ENCODE measurements at places on chromosomes 16 and 17.
A peak's percentile ranks its signal among the peaks of the same experiment; 100 is the strongest.

- DNase-seq: no peak
Measured at GRCh38 chr17:62111562-62112171, 46.6 kb upstream of the MED13 start.

GRCh38 chr16:3070608-3071111 lies 5.2 kb downstream of the IL32 start:
- DNase-seq: no peak

- DNase-seq: peak; percentile 27
Measured at GRCh38 chr16:20383106-20384029, 21.2 kb downstream of the PDILT start.

GRCh38 chr16:2983706-2984136 lies 3.5 kb upstream of the PKMYT1 start:
- peak; percentile 33 for DNase-seq

DNA sequence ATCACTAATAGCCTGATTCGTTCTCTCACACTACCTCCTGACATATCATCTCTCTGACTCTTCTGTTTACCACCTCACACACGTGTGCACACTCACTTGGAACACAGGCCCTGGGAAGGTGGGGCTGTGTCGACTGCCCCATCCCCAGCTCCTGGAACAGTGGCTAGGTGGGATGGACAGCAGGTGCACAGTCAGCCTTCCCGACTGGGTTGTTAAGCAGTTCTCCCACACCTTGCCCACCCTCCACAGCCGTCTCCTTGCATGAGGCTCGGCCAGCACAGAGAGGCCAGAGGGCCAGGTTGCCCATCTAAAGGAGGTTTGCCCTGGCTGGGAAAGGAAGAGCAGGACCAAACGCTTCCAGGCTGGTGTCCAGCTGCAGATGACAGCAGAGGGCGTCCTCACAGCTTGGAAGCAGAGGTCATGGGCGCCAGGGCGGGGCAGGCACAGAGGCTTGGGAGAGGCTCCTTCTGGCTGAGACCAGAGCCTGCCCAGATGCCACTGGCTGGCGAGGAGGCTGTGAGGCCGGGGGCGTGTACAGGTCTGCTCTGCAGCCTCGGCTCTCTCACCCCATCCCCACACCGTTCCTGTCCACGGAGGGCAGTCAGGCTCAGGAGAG lies 92.8 kb downstream of the AMFR start:
- no peak for DNase-seq

DNA sequence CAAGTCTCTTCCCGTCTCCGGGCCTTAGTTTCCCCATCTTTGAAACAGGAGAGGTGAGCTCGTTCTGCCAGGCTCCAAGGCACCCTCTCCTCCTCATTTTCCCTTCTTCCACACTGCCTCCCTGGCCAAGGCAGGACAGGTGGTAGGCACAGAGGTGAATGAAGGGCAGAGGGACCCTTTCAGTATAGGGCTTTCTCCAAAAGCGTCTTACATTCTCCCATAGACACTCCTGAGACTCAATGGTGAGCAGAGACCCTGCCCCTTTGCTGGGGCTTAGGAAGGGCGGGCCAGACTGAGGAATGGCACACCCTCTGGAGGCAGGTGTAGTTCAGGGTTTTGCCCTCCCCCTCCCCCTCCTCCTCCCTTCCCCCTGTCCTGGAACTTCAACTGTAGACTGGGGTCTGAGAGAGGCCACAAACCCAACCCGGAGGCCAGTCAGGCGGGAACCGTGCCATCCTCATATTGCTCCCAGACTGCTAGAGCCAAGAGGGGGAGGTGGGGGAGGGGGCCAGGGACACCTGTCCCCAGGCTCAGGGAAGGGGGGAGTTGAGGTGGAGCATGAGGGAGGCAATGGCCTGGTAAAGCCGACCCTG lies 1.9 kb downstream of the PLEKHH3 start:
- DNase-seq: no peak

DNA sequence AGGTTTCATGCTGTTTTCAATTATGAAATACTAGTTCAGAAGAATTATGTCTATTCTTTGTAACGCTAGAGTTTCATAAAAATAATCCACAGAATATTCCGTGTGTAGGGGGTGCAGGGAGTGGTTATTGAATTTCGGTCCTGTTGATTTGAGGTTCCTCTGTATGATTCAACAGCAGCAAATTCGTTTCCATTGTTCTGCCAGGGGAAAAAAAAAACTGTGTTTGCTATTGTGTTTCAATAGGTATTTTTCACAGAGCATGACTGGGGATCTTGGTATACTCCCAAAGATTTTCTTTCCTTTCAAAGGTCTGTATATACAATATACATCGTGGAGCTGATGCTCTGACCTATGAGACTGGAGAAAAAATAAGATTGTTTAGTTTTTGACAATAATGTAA lies 15.8 kb downstream of the SHISA9 start:
- DNase-seq: no peak

DNA sequence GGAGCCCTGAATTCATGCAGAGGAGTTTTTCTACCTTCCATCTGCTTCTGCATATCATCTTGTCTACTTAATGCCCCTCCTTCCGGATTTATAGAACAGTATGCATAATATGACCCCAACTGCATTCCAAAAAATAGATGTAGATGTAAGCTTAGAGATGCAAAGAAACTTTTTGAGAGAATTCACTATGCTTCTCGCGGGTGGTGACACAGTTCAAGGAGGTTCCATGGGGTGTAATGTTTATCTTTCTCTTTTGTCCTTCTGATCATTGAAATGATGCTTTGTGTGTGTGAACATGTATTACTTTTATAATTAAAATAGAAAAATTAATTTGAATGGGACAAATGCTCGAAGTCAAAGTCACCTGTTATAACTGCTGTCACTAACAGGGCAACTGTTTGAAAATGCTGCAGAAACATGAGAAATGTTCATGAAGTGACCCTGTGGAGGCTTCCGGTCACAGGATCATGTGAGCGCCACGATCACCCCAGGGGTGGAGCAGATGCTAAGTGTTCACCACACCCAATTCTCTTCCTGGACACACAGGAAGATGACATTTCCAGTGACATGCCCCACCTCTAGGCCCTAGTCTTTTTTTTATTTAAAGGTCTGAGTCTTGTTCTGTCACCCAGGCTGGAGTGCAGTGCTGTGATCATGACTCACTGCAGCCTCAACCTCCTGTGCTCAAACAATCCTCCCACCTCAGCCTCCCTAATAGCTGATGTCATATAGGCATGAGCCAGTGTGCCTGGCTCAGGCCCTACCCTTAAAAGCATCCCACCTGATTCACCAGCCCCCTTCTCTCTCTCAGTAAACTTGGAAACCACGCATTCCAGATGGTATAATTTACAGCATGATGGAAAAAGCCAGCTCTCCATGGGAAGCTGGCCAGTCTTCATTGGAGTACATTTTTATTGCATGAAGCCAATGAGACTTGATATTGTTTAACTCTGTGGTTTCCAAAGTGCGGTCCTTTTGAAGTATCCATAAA lies 21.0 kb upstream of the AGRP start:
- DNase-seq: no peak

DNA sequence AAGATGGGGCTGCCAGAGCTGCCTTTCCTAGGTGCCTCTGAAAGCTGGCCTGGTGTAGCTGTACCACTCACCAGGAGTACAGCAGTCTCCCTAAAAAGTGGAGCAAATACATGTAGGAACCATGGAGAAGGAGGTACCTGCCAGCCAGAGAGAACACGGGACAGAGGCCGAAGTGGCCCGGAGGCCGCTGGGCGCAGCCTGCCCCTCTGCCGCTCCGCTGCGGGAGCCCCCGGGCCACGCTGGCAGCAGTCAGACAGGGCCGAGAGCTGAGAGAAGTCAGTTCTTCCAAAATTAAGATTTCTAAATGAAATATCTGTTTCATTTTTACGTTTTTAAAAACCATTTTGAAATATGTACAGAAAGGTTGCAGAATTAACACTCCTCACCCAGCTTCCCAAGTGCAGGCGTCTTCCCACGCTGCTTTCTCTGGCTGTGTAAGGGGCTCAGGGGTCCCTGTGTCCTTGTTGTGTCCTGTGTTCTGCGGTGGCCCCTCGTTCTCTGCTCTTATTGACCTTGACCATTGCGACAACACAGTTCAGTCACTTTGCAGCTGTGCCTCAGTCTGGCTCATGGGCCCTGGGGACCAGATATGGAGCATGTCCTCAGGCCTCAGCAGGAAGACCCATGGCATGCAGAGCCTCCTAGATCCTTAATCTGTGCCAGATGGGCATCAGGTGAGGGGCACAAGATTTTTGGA lies 5.0 kb downstream of the MAPK8IP3 start:
- no peak for DNase-seq

DNA sequence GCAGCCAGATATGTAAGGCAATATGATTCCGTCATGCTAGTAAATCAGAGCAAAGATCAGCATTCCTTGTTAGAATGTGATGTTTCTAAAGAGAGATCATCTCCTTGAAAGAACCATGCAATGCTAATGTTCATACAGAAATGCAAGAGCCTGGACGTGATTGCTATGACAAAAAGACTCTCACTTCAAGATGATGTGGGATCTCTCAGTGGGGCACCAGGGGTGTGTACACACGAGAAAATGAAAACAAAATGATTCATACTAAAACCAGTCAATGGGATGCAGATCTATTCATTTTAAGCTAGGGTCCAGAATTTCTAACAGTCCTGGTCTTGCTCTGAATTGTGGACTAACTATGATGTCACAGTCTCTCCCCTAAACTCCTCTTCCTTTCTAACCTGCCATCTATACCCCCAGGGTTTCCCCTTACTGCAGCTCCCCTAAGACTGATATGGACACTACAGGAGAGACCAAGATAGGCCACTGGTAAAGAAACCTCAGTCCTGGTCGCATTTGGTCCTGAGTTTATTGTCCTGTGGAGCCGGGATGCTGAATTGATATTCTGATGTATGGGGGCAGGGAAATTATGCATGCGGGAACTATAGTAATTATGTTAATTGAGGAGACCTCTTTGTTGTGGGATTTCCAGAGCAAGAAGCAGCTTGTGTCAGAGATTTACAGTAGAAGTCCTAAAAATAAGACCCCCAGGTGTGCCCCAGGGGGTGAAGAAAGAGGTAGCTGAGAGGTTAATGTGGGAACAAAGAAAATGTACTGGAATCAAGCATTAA lies 179.0 kb downstream of the PMP22 start:
- DNase-seq: no peak

- DNase-seq: no peak
Measured at GRCh38 chr16:85335584-85336491, 223.6 kb upstream of the CIBAR2 start.

- DNase-seq: no peak
Measured at GRCh38 chr16:80280557-80280956, 260.2 kb upstream of the DYNLRB2 start.

DNA sequence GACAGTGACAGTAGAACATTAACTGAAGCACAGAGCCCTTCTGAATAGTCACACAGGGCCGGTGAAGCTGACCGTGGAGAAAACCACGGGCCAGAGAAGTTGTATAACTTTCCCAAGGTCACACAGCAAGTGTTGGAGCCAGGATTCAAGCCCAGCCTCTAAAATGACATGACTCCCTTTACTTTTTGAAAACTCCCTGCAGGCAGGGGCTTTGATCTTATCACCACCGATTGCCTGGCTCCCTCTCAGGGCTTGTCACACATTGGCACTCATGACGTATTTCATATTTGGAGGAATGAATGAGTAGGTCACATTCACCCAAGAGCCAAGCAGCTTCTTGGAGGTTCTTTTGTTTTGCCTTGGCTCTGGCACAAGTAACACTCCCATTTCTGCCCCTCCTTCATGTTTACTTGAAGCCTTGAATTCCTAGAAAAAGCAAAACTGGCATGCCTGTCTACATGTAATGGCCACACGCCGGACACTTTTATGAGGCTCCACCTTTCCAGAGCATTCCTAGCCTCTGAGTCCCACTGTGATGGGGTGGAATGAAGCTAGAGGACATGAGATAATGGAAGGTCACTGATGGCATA lies 13.3 kb upstream of the RBBP6 start:
- DNase-seq: no peak

- DNase-seq: no peak
Measured at GRCh38 chr17:14805348-14805747, 459.8 kb downstream of the PMP22 start.

- DNase-seq: no peak
Measured at GRCh38 chr16:29908719-29909220, 8.5 kb downstream of the ASPHD1 start.

GRCh38 chr16:79158337-79158736 lies 442.2 kb downstream of the MAF start:
- no peak for DNase-seq

GRCh38 chr17:71085238-71086033 lies 916.1 kb downstream of the KCNJ2 start:
- no peak for DNase-seq

DNA sequence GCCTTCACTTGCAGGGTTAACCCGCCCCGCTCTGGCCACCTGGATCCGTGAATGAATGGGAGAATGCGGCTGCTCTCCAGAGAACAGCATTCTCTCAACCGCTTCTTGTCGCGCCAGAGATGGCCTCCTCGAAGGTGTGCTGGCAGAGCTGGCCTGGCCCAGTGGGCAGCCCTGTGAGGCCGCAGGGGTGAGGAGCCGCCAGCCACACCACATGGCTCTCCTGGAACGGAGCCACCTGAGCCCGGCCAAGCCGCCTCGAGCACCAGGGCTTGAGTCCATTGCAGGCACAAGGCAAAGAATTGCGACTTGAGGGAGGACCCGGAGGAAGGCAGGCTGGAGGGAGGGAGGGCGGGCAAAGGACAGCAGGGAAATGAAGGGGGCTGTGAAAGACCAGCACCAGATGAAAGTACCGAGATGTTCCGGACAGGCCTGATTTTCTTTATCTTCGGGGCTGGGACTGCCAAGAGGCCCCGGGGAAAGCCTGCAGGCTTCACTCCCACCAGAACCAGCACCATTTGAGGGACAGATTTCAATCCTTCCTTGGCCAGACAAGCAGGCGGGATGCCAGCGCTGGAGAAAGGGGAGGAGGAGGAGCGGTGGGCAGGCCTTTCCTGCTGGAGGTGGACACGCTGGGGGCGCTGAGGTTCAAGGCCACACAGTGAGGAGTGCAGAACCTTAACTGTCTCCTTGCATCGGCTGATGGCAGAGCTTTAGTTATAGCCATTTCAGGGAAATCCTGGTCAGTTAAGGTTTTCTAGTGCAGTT lies 69.4 kb downstream of the MRC2 start:
- no peak for DNase-seq

- no peak for DNase-seq
Measured at GRCh38 chr17:7559320-7560171, 996 bp downstream of the TNFSF13 start.

DNA sequence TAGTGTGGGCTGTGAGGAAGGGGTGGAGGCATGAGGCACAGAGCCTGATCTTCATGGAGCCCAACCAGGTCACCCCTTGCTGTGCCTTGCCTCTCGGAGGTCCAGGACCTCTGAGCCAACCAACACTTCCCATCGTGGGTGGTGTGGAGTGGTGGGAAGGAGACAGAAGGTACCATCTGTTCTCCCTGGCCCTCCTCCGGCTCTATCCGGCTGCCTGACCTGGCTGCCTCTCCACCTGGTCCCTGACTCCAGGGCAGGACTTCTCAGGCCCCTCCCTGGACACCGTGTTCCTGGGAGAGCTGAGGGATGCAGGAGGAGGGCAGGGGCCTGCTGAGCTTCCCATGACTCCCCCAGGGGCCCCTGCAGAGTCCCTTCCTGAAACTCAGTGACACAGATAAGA lies 3.9 kb downstream of the PDK2 start:
- DNase-seq: no peak

- DNase-seq: no peak
Measured at GRCh38 chr17:43627653-43628052, 34.1 kb downstream of the MEOX1 start.

- no peak for DNase-seq
Measured at GRCh38 chr17:13418891-13419290, 182.8 kb downstream of the HS3ST3A1 start.

- no peak for DNase-seq
Measured at GRCh38 chr16:66263168-66263972, 103.1 kb upstream of the CDH5 start.
